B cell (primary cell): ENCODE measurements at places on chromosomes 5 and 9. TPM values are rescaled to one million over a fixed set of nuclear protein-coding genes. Genes with fewer than 3 reads are reported as not detected.

GRCh38 chr5:172541773-172542136 lies 87.4 kb upstream of the SH3PXD2B start:
- no peaks in the 10 kb centered on the region for H3K36me3 ChIP-seq
- no peak for DNase-seq
- no peak overlapping the region for H3K27ac ChIP-seq
- peaks cover 3% of the 10 kb centered on the region for H3K27me3 ChIP-seq
- no peaks in the 10 kb centered on the region for H3K4me1 ChIP-seq
- H3K4me3 ChIP-seq = no peak overlapping the region

DNA sequence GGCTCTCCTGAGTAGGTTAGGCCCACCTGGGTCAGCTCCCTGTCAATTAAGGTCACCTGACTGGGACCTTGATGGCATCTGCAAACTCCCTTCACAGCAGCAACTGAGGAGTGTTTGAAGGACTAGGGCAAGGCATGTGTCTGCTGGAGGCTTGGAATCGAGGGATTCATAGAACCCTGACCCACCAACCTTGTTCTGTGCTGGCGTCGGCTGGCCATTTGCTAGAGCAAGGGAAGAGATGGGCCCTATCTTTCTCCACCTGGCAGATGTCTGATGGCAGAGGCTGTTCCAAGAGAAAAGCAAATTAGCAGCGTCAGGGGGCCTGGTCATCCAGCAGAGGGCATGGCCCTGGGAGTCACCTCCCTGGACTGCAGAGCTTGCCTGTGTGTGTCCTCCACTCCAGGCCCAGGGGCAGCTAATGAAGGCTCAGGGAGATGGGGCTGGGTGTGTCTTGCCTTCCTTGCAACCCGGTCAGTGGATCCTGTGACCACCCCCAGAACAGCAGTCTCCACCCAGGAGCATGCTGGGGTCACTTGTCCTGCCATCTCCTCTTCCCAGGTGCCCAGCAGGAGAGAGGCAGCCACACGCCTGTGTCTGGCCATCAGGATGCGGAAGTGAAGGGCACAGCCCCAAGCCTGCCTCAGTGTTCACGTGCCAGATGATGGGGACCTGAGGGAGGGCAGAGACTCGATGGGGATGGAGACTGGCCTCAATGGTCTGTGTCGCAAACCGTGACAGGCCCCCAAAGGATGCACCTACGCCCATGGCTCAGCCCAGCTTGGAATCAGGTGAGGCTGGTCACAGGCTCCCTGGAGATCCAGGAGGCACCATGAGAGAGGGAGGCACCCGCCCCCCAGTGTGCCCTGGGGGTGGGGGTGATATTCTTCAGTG lies 53.9 kb downstream of the BARX1 start:
- DNase-seq = no peak
- no peaks in the 10 kb centered on the region for H3K27me3 ChIP-seq
- no peaks in the 10 kb centered on the region for H3K36me3 ChIP-seq
- no peak overlapping the region for H3K27ac ChIP-seq

DNA sequence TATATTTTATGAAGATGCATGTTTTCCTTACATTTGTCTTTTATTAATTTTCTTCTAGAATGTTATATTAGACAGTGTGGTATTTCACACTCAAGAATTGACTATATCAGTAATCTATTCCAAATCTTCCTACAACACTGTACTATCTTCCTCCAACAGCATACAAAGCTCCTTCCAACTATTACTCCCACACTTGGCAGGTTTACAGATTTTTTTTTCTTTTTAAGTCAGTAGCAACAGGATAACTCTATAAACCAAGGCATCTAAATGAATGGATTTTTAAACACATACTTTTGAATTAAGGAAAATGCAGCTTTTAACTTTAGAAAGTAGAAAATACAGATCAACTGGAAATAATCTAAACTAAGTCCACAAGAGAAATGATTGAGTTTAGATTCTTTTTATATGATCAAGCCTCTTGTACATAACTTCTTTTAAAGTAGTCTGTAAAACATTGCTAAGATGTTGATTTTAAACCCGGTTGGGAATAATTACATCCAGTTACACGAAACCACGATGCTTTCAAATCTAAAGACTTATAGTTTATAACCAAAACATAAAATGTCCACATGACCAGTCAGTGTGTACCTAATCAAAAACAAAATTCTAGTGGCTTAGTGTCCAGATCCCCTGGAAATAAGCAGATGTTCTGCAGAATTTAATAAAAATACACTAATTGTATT lies 281.6 kb downstream of the ADAMTS6 start:
- H3K36me3 ChIP-seq = no peaks in the 10 kb centered on the region
- H3K4me3 ChIP-seq = no peak overlapping the region
- no peak for DNase-seq
- no peaks in the 10 kb centered on the region for H3K27me3 ChIP-seq
- no peaks in the 10 kb centered on the region for H3K4me1 ChIP-seq

DMRT2 gene
- total RNA-seq = not detected in 2 replicates

- no peaks in the 10 kb centered on the region for H3K36me3 ChIP-seq
- H3K4me3 ChIP-seq = no peak overlapping the region
- peaks cover 4% of the 10 kb centered on the region for H3K27me3 ChIP-seq
- no peak overlapping the region for H3K27ac ChIP-seq
- no peak for DNase-seq
- peaks cover 7% of the 10 kb centered on the region for H3K4me1 ChIP-seq
These were observed 57.0 kb downstream of the DUSP1 start for GRCh38 chr5:172713809-172714490.

LECT2 gene
- not detected in 2 replicates for total RNA-seq

- H3K36me3 ChIP-seq = no peaks in the 10 kb centered on the region
- no peaks in the 10 kb centered on the region for H3K27me3 ChIP-seq
- H3K27ac ChIP-seq = no peak overlapping the region
- H3K4me3 ChIP-seq = no peak overlapping the region
These were observed 33.0 kb upstream of the CCDC112 start for GRCh38 chr5:115329475-115329874.

DNA sequence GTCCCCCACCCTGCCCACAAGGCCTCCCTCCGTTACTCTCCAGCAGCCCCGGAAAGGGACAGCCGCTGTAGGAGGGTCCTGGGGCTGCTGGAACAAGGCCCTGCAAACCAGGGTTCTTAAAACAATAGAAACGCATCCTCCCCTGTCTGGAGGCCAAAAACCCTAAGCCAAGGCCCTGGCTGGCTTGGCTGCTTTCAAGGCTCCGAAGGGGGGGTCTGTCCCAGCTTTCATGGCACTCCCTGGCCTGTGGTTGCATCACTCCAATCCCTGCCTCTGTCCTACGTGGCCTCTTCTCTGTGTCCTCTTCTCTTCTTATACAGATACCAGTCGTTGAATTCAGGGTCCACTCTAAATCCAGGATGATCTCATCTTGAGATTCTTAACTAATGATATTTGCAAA lies 7.4 kb upstream of the UBAC1 start:
- no peak overlapping the region for H3K4me3 ChIP-seq
- H3K4me1 ChIP-seq = peaks cover 8% of the 10 kb centered on the region
- no peak overlapping the region for H3K27ac ChIP-seq
- no peaks in the 10 kb centered on the region for H3K36me3 ChIP-seq
- no peak for DNase-seq
- H3K27me3 ChIP-seq = peaks cover 37% of the 10 kb centered on the region

- no peaks in the 10 kb centered on the region for H3K27me3 ChIP-seq
- no peaks in the 10 kb centered on the region for H3K36me3 ChIP-seq
- DNase-seq = no peak
- H3K4me3 ChIP-seq = no peak overlapping the region
- peaks cover 1% of the 10 kb centered on the region for H3K4me1 ChIP-seq
- no peak overlapping the region for H3K27ac ChIP-seq
These were observed 272.6 kb downstream of the ENC1 start for GRCh38 chr5:74367934-74368333.

CEL gene
- total RNA-seq = 0.57 and 0.61 TPM in 2 replicates

DNA sequence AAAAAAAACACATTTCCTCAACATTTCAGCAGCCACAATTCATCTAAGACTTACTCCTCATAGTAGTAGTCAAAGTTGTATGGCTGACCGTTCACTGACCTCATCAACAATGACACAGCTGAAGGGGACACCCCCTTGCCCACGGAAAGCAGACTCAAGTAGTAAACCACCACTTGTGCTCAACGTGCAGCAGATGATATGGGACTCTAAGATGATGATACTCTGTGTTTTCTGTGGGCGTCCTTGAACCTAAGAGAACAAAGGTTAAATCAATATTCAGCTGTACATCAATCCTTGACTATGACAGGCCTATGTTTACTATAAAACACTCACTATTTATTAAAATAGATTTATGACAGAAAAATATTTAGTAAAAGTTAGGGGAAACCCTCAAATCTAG lies 71.6 kb downstream of the SETX start:
- peaks cover 41% of the 10 kb centered on the region for H3K36me3 ChIP-seq
- no peaks in the 10 kb centered on the region for H3K4me1 ChIP-seq
- H3K27me3 ChIP-seq = no peaks in the 10 kb centered on the region
- DNase-seq = no peak
- H3K27ac ChIP-seq = no peak overlapping the region

DNA sequence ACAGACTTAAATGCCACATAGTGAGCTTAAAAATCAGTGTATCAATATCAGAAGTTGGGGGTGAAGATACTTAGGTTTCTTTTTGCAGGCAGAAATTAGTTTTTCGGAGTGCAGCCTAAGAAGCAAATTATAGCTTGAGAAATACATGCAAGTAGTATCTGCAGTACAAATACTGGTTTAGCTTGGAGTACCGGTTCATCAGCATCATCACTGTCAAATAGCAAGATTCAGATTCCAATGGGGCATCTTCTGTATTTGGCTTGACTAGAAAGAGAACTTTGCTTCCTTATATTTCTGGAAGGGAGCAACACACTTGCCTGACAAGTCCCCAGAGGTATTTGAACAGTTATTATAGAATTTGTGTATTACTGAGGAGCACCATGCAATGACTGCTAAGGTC lies 19.8 kb downstream of the SLC31A1 start:
- no peaks in the 10 kb centered on the region for H3K36me3 ChIP-seq
- DNase-seq = no peak
- no peaks in the 10 kb centered on the region for H3K27me3 ChIP-seq
- no peak overlapping the region for H3K4me3 ChIP-seq

SGCD gene
- total RNA-seq = not detected in 2 replicates

DNA sequence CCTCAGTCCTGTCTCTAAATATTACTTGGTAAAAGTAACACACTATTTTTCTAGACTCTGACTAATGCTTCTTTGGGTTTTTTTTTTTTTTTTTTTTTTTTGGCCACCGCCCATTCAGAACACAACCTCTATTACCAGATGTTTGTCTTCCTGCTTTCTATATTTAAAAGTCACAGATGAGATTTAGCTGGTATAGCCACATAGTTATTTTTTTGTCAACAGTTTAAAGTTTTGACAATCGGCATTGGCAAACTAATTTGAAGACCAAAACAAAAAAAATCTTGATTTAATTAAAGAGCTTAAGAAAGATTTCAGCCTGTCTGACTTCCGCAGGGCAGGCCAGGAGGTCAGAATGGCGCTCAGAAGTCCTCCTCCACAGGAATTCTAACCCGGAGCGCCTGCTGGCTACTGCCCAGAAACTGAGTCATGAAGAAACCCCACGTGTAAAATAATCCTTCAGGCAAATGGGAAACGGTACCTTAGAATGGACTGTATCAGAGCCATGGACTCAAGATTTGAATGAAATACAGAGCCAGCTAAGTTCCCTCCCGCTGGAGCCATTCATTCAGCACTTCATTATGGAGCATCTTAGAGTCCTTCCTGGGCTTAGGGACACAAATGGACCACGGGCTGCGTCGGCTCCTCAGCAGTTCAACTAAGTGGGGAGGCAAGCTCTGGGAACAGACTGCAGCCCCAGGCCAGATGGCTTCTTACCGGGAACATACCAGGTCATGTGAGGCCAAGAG lies 55.6 kb downstream of the PTPDC1 start:
- no peak for DNase-seq
- H3K27me3 ChIP-seq = no peaks in the 10 kb centered on the region
- no peaks in the 10 kb centered on the region for H3K4me1 ChIP-seq
- no peaks in the 10 kb centered on the region for H3K36me3 ChIP-seq
- no peak overlapping the region for H3K4me3 ChIP-seq
- H3K27ac ChIP-seq = no peak overlapping the region
